ENCODE measurements at places on chromosomes 4 and X.
A peak's percentile ranks its signal among the peaks of the same experiment; 100 is the strongest.

DNA sequence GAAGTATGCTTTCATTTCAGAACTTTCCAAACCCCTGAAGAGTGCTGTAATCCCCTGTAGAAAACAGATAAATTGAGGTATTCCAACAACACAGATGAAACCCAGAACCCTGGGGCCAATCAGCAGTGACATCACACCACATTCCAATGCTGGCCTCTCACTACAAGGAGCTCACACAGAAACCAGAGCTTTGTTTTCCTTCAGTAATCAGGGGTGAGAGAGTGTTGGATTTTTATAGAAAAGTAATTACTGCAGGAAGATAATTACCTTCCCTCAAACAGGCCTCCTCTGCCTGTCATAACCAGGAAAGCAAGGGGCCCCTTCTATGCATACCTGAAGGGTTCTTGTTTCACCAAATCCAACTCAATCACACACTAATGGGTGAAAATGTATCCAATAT is 246.2 kb downstream of the SCFD2 start:
- no peak for DNase-seq

- DNase-seq: no peak
These were observed 275.4 kb upstream of the CPEB2 start for GRCh38 chr4:14726877-14727361.

GRCh38 chr4:7166237-7166636 is 26.1 kb upstream of the SORCS2 start:
- no peak for DNase-seq

DNA sequence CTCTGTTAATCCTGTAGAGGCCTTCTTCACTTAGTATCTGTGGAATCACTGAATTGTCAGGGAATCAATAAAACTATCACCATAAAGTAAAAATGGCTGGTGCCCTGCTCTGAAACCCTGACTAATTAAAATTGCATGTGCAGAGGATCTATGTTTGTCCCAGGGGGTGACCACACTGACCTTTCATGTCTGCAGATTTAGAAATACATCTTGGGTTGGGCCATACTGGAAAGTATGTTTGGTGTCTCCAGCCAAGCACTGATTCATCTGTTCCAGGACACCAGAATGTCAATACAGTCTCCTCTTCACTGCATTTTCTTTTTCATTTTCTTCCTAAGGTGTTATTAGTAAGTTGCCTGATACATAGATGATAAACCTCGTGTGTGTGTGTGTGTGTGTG is 490.9 kb upstream of the INTU start:
- no peak for DNase-seq

GRCh38 chr4:65918872-65919271 is 248.6 kb upstream of the EPHA5 start:
- no peak for DNase-seq

GRCh38 chrX:41300758-41301437 is 33.1 kb upstream of the DDX3X start:
- no peak for DNase-seq

DNA sequence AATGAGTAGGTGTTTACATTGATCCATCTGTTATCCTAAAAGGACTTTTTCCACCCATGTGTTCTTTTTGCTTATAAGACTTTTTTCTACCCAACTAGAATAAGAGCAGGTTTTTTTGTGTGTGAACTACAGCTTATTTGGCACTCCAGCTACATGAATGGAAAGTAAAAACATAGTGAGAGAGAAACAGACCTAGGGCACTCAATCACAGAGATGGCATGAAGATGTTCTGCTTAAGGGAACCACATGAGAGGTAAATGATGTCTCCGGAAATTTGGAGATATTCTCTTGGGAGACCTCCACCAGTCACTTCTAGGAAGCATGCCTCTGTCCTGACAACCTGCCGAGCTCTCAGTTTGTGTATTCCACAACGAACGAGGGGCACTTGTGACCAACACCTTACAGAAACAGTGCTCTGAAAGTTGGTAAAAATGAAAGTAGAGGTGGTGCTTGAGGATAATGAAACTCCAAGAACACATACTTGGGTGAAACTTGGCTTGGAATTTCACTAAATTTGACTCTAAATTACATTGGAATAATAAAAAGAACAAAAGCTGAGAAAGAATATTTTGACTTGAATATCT is 788.4 kb upstream of the GALNTL6 start:
- no peak for DNase-seq

DNA sequence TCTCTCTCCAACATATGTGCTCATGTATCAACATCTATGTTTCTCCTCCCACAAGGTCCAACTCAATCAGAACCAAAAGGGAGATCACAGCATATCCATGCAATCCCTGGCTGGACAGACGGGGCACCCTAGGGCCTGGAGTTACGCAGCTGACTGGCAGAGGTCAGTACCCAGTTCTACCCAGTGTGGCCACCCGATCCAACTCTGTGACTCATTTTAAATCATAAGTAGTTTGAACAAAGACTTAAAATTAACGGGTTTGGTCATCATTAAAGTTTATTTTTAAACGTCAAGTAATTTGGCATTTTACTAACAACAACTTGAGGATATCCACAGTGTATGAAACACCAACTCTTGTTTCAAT is 59.5 kb downstream of the APBB2 start:
- no peak for DNase-seq

DNA sequence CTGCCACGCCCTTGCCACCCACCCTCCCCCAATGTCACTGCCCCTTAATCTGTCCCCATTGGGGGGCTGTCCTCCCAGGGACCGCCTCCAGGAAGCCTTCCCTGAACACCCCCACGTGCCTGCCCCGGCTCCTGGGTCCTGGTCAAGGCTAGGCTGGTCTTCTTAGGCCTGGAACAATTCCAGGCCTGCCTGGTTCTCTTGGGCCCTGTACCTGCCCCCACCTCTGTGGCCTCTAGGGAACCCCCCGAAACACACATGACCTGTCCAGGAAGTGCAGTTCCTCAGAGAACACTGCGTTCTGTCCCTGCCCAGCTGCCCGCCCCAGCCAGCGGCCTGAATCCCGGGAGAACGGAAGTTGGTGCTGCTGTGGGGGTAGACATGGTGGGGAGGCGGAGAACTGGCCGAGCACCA is 5.1 kb downstream of the MXD4 start:
- DNase-seq: no peak

DNA sequence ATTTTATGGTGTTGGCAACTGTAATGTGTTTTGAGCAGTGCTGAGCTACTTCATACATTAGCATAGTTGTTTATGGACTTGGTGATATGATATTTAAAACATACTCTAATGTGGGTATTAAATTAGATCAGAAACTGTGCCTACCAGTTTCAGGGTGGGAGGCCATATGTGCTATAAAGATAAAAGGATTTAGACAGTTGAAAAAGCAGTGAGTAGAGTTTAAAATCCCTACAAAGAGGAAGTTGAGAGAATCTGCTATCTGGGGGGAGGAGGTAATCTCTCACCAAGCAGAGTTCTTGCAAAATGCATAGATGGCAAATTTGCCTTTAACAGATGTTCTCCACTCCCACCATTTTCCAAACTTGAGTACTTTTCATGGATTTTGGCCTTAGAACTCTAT is 154.5 kb downstream of the SPOCK3 start:
- no peak for DNase-seq

DNA sequence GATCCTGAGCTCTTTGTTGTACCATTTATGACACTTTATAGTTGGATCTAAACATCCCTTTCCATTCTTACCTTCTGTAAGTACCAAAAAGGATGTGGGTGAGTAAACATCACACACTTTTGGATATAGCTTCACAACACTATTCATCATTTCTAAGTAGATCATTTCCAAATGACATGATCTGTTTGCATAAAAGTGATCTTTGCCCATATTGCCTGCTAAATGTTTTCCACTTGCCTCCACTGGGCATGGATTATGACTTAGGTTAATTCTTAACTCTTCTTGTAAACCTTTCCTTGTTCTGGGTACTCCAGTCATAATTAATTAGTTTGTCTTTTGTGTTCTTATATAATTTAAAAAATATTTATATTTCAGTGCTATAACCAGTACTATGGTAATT is 244.9 kb upstream of the AGA start:
- DNase-seq: no peak

DNA sequence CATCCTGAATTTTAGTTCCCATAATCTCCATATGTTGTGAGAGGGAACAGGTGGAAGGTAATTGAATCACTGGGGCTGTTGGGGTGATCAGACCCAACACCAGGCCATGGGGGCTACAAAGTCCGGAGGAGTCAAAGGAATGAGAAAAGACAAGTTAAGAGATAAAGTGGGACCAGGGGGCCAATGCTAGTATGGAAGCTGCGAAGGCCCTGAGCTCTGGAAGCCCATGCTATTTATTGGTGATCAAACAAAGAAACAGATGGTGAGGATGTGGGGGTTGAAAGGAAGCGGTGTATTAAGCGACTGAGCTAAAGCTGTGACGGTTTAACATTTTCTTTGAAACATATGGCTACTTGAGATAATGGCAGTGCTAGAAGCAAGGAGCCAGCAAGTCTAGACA is 132.8 kb downstream of the PDGFC start:
- no peak for DNase-seq

DNA sequence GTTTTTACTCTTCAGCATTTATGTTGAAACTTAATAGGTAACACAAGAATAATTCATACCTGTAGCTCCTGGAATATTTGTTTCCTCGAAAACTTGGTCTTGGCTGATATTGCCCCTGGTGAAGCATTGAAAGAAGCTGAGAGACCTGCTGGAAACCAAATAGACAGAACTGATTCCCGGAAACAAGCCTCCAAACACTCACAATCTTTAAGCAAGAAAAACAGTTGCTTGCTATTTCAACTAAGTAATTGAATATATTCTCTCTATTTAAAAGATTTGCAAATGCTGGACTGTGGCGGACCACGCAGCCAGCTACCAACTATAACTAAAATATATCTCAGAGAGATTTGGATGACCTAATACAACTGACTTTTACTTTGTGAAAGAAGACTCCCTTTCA is 3.6 kb downstream of the PCDH18 start:
- no peak for DNase-seq

DNA sequence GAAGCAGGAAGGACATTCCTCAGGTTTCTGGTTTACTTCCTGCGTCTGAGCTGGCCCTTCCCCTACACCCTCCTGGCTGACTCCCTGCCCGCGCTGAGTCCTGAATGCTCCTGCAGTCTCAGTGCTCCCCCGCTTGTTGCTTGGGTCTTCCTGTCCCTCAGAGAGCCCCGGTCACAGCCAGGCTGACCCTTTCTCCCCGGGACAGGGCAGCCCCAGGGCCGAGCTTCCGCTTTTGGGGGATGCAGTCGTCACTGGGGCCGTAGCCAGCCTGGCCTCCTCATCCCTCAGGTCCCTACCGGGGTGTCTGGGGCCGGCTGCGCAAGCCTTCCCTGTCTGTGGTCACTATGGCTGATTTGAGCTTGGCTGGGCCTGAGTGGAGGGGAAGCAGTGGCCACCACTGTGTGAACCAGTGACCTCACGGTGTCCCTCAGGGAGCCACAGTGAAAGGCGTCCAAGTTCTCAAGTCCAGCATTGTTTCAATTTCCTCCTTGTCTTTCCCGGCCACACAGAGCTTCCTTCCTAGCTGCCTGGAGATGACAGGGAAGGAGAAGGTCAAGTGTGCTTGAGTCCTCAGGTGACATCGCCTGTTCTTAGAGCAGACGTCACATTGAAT is 34.1 kb upstream of the ASMTL start:
- no peak for DNase-seq

DNA sequence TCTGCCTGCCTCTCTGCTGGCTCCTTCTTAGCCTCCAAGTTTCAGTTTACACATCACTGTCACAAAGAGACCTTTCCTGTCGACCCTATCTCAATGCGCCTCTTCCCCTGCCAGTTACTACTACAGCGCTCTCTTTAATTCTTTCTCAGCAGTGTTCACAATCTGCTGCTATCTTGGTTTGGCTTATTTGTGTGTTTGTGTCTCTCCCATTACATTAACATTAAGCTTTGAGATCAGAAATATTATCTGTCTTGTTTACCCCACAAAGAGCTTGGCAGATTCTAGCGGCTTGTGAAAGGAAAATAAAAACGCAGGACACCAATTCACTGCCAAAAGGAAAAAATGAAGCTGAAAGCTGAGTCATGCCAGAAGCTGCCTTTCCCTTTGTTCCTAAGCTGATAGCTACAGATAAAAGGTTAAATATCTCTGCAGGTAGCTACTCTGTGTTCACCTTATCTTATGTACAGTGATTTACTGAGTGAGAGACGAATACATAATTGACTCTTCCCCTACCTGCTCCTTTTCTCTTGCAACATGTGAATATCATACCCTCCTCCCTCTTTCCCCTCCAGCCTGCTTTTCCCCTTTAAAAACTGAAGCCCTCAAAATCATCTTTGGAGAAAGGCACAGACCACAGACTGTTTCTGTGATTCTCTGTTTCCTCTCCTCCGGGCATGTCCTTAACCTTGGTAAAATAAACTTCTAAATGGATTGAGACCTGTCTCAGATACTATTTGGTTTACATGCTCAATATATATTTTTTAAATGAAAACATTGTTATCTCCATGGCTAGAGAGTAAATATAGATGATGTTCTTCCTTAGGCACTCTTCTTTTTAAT is 19.3 kb upstream of the SLC9A7 start:
- no peak for DNase-seq

- peak; percentile 5 for DNase-seq
These were observed 325.5 kb downstream of the BCOR start for GRCh38 chrX:39772057-39772832.

DNA sequence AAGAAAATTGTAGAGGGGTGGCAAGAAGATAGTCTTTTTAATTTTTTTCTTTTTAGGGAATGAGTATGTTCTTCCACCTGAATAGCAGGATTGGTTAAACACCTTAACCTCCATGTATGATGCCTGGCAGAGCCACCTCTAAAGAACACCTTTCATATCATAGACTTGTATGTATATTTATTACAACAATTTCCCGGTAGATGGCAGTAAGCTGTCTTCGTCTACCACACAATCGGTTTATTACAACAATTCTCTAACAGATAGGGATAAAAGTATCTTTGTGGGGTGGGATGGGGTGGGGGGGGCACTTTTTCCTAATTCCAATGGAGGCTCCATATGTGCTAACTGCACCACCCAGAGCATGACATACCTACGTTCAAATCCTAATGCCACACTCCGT is 255.5 kb downstream of the LDB2 start:
- DNase-seq: no peak

DNA sequence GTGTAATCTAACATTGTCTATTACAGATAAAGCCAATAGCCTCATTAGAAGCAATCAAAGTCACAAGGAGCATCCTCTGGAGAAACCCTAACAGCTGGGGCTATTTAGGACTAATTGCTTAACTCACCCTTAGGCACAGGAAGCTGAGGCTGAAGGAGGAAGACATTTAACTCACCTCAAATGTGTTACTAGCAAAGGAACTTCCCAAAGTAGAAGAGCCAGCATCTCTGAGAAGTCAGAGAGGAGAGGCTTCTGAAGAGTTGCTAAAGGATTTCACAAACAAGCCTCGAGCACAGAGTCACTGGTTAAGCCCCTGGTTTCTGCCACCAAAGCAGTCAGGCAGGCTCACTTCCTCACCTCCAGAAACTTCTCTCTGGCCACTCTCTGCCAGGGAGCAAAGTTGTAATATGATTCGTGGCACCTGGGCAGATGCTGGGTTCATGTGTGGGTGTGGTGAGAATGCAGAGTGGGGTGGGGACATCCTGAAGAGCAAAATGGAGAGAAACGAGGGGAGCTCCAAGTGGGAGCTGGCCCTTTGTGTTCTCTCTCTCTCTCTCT is 201.3 kb downstream of the HS6ST2 start:
- no peak for DNase-seq

- DNase-seq: no peak
These were observed 77.7 kb upstream of the INTU start for GRCh38 chr4:127555106-127555505.
